Neural crest cell (in vitro differentiated cells): ENCODE measurements at places on chromosomes 1 and 21.

DNA sequence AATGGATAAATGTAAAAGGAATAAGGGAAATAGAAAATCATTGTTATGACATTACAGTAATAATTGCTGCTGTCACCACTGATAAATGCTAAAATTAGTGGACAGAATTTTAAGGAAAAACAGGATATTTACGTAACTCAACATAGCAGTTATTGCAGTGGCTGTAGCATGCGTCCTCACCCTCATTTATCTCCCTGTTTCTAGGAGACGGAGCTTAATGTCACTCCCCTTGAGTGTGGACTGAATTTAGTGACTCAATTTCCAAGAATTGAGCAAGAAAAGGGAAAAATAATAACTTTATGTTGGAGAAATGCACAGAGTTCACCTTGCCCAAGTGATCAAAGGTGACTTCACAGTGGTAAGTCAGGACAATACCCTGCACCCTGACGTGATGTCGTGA is 33.3 kb upstream of the COL18A1 start:
- DNase-seq, result no peak

DNA sequence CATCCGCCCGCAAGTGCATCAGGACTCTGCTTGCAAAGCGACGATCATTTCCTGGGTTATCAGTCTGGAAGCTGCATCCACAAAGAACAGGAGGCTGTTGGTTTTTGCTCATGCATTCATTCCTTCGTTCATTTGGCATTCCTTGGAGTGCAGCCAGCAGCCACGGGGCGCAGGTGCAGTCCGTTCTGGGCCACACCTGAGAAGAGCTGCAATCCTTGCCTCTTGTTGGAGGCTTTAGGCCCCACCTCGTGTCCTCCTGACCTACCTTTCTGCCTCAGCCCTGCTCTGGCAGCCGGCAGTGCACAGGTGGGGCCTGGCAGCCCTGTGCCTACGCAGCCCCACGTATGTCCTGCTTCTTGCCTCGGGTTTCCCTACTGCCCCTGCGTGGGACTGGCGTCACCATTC is 19.6 kb upstream of the C2CD2 start:
- DNase-seq, result no peak

GRCh38 chr1:152164517-152165136 is 5.6 kb upstream of the RPTN start:
- no peak for DNase-seq

DNA sequence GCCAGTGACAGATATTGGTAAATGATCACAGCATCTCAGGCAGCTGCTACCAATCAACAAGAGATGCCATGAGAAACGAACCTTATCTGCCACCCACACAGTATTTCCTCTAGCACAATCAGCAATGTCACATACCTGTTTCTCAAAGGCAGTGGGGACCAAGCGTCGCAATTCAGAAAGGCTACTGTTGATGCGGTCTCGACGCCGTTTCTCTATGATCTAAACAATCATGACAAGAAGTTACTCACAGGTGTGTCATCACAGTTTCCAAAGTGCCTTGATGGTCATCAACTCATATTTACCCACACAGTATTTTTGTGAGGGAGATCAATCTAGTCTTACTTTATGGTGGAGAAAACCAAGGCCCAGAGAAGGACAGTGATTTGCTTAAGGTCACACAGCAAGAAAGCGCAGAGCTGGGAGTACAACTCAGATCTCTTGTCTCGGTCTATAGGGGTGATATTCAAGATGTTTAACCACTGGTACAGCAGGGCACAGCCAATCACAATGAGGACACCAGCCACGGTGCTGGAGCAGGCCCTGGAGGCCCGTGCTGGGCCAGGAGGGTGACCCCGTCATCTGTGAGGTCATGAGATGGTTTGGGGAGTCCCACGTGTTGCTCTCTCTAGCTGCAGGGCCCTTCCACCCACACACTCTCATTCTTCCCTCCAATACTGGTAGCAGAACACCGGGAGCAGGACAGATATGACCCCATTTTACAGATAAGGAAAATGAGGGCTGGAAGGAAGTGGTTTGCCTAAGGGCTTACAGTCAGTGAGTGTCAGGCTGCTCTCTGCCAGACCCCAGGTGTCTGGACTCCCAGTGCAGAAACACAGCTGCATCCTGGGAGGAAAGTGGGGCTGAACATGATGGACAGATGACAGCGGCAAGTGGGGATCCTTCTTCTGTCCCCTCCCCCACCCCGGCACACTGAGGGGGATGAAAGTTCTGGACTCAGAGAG is 7.8 kb downstream of the HEYL start:
- DNase-seq, result no peak

GRCh38 chr1:32934535-32934934 is 30.1 kb downstream of the RNF19B start:
- DNase-seq, result no peak

- peak; percentile 69 for DNase-seq
Measured at GRCh38 chr1:157170677-157171515, 32.7 kb upstream of the ETV3 start.

GRCh38 chr1:59452026-59452425 is 155.1 kb downstream of the FGGY start:
- DNase-seq, result no peak

DNA sequence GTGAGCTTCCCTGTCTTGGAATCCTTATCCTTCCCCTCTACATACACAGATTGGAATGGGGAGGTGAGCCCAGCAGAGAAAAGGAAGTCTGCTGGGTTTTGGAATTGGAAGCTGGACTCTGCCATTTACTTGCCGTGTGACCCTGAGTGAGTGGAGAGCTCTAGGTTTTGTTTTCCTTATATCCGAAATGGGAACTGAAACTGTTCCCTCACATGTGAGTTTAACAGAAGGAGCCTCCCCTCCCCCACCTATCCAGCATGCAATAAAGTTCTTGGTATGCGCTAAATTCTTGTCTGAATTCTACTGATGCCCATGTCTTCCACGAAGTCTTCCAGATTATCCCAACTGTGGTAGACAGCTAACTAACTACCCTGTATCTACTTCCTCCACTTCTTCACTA is 58.7 kb downstream of the NENF start:
- no peak for DNase-seq

- no peak for DNase-seq
Measured at GRCh38 chr1:99645203-99645602, 710 bp upstream of the PALMD start.

GRCh38 chr1:17214876-17215544 is 10.1 kb downstream of the PADI1 start:
- no peak for DNase-seq

- no peak for DNase-seq
Measured at GRCh38 chr1:7650801-7651200, 120.3 kb upstream of the VAMP3 start.

GRCh38 chr1:7098641-7099040 is 313.4 kb downstream of the CAMTA1 start:
- no peak for DNase-seq

DNA sequence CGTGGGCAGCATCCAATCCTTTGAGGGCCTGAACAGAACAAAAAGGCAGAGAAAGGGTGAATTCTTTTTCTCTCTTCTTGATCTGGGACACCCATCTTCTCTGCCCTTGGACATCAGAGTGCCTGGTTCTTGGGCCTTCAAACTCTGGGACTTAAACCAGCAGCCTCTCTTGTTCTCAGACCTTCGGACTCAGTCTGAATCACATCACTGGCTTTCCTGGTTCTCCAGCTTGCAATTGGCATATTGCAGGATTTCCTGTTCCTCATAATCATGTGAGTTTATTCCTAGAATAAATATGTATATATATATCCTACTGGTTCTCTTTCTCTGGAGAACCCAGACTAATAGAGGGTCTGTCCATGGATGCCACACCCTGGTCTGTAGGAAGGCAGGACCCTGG is 16.3 kb upstream of the TENT5C start:
- DNase-seq, result no peak

DNA sequence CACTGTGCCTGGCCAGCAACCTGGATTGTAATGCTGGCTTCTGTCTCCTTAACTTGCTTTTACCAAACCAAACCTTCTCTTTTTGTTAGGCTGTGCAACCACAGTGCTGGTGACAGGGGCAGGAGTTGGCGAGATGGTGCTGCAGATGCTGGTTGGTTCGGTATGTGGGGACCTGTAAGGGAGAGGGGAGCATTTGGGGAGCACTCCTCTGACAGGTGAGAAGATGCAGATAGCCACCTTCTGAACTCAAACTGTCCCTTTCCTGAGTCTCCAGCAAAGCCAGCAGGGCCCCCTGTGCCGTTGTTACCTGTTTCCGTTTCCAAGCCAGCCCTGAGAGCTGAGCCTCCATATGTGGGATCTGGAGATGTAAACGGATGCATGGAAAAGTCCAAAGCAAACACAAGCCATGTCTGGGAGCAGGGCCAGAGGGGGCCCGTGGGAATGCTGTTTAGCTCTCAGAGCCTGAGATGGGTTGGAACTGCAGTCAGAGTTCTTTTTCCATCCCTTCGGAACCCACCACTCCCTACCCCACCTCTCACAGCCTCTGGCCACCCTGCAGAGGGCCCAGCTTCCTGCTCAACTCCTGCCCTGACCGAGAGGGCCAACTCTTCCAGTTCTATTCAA is 34.0 kb downstream of the ELK4 start:
- DNase-seq, result no peak
